Fibroblast of skin of left quadriceps (primary cell): ENCODE measurements at places on chromosomes 7 and 10.

DNA sequence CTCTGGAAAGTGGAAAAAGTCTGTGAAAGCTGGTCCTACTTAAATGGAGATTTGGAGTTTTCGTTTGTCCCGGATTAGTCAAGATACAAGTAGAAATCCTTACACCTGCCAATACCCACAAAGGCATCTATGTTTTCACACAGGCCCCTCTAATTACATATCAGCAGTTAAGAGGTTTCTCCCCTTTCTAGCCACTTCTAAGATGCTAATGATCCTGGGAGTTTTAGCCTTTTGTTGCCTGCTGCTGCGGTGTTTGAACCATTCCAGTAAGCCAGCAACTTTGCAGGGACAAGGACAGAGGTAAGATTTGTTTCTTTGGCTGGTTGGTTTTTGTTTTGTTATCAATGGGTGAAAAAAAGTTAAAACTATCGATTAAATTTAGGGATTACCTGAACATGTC is 5.8 kb upstream of the C1QL3 start:
- DNase-seq, result no peak

DNA sequence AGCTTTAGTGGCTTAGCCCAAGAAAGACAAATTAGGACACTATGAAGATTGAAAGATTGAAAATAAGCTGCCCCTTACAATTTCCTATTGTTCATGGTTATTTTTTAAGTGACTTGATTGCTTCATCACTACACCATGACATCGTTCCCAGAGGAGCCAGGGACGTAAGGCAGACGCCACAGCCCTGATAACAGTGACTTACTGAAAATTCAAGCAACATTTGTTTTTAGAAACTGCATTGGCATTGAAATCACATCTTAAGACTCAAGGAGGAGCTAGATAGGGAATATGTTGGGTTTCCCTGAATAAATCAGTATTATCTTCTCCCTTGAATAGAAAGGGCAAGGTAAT is 38.7 kb upstream of the ANK3 start:
- no peak for DNase-seq

DNA sequence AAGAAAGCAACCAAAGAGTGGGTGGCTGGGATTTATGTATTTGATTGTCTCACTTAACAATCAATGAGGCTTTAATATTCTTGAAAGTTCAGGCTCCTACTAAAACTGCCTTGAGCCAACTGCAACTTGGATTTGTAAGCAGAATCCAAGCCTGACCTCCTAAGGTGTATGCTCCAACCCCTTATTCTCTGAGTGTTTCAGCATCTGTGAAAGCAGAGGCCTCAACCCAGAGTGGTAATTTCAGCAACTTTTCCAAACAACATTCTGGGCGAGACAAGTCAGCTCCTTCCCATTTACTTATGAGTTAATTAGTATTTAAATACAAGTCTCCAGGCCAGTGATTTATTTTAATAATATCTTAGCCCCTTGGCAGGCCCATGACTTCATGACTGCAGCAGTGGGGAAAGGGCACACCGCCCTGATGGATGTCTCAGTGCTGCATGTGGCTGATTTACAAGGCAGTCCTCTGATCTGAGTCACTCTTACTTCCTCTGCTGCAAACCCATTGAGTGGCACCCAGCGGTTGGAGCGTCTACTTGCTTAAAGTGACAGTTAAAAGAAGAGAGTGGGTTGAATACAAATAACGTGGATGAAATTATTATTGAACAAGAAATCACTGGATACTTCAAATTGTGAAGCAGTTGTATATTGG is 209.1 kb downstream of the TRIL start:
- no peak for DNase-seq

DNA sequence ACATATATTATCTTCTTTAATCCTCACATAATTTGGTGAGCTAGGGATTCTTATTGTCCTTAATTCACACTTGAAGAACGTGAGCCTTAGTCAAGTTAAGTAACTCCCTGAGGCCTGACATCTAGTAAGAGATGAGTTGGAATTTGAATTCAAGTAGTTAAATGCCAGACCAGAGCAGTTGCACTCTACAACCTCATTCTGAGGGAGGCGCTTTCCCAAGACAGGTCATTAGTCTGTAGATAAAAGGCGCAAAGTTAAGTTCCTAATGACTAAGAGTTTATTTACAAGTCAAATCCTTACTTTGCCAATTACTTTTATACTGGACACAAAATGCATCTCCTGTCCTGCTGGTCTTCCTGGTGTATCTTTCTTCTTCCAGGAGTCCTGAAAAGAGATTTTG is 3.6 kb upstream of the EXOC6 start:
- DNase-seq, result no peak

- no peak for DNase-seq
These were observed 162.3 kb downstream of the BAMBI start for GRCh38 chr10:28839600-28840007.

DNA sequence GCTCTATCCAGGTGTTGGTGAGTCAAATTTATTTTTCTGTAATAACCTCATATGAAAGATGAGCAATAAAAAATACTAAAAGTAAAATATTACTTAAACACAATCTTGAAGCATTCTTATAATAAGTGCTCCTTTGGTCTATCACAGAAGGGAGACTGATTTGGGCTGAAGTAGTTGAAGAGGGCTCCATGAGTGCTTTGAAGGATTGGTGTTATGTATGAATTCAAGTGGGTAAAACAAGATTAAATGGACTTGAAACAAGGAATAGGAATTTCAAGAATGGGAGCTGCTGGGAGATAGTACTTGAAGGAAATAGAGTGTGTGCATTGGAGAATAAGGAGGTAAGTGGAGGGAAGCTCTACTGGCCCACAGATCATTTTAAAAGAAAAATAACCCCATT is 7.3 kb upstream of the OR2A2 start:
- DNase-seq, result no peak

- DNase-seq, result no peak
These were observed 448.5 kb upstream of the MGMT start for GRCh38 chr10:129018511-129018910.

GRCh38 chr10:114520453-114520852 is 116.2 kb upstream of the AFAP1L2 start:
- DNase-seq, result peak; percentile 22

GRCh38 chr7:106779877-106780276 is 85.2 kb upstream of the PIK3CG start:
- DNase-seq, result no peak

- DNase-seq, result no peak
These were observed 187.2 kb downstream of the ARHGAP12 start for GRCh38 chr10:31741473-31741872.

GRCh38 chr7:36591636-36592035 is 132.7 kb downstream of the AOAH start:
- DNase-seq, result no peak

GRCh38 chr7:51316666-51317581 is at the start of gene COBL:
COBL (minus strand) TSS chr7:51316809; CDS start chr7:51316633, 176 bp downstream.
- no peak for DNase-seq

DNA sequence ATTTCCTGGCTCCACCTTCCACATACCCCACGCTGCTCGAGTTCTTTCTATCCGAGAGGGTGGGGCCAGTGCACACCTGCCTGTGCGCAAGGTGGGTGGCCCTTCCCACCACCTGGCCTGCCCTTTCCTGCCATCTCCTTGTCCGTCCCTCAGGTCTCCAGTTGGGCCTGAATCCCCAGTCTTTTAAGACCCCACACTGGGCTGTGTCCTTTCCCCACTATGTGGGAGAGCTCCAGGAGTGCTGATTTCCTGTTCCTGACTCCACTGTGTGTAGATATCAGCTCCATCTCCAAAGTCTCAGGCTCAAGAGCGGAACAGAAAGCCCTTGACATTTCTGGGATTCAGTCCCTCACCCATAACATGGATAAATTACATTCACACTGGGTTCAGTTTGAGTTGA is 20.1 kb downstream of the LHPP start:
- no peak for DNase-seq

DNA sequence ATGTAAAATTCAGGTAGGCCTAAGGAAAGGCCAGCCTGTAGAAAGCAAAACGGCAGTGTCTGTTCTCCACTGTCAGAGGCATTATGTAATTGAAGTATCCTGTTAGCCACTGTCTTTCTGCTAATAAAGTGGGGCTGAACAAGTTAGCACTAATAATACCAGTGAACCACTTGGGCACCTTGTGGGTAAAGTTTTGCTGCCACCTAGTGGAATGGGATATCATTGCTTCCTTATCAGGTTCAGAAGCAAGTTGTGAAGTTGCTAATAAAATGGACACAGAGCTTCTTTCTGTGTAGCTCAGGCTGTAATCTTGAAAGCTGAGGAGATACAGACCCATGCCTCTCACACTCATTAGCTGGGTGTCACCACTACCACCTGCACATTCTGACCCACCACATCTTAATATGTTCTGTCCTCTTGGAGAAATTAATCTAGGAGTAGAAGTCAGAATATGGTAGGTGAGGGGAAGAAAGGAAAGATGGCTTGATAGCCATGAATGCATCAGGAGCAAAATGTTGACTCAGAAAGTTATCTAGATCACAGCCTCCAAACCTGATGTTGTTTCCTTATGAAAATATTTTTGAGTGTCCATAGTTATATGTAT is 175.1 kb downstream of the SEPTIN7 start:
- peak; percentile 37 for DNase-seq

DNA sequence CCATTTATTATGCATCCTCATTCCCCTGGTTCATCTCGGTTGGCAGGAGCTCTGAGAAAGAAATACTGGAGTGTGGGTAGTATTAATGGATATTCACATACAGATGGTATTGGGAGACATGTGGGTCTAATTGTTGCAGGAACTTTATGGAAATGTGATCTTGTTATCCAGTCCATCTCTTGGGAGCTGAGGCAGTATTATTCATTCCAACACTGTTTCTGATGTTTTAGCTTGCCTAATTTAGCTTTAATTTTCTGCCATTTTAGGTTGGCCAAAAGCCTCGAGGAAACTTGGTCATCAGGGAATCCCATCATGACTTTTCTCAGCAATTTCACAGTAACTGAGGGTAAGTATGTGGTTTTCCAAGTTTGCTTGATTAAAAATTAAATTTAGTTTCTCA is 125.7 kb downstream of the ABCA13 start:
- no peak for DNase-seq

DNA sequence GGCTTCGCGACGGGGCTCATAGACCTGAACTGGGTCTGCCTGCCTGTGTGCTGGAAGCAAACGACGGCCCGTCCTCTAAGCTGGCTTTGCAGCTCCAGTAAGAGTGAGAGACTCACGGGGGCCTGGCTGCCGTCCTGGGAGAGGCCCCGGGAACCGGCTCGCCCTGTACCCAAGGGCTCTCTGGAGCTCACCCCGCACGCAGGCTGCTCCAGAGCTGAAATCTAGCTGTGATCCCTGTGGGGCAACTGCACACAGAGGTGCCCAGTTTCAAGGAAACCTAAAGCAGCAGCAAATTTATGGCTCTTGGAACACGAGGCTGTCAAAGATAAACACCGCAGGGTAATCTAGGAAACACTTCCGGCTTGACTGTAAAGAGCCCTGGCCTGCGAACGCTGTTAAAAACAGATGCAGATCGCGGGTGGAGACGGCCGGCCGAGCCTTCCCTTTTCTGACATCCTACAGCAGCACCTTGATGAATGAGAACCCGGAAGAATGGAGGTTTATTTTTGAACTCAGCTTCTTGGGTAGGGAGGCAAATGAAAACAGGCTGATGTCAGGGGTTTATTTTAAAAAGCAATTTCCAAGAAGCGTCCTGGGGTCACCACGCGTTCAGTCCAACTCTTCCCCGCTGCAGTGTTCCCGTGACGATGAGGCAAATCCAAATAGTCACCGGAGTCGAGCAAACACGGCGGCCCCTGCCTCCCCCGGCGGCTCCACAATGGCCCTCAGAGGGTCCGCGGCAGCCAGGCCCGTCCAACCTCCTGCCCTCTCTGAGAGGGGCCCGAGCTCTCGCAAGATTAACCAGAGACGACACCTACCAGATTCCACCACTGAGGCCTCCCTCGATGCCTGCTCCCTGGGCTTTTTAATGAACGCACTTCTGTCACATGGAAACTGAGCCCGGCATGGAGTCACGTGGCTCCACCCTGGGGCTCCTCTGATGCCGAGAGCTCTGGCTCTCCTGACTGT is 29.6 kb downstream of the AMZ1 start:
- DNase-seq, result no peak

DNA sequence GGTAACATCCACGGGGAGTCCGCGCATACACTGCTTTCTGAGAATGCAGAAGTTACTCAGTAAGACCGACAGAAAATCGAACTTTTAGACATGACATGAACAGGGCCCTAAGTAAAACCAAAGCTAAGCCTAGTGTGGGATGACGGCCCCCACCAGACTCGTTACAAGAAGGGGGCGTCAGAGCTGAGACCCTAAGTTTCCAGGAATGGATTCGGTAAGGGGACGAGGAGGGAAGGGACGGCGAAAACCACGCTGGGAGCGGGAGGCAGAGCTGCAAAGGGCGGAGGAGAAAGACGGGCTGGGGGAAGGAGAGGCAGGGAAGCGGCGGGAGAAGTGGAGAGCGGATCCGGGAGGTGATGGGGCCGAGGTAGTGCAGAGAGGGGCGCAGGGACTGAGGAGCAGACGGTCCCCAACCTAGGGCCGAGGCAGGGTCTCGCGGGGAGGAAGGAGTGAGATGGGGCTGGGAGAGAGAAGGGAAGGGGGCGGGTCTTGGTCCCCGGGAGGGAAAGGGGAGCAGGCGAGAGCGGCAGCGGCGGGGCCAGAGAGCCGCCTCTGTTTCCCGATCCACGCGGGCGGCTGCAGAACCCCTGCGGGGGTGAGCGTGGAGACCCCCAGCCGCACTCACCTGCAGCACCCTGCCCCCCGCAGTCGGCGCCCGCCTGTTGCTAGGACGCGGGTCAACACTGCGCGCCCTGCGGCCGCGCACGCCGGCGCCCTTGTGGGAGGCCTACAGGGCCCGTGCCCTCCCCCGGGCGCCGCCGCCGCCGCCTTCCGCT is 513 bp downstream of the ODAD2 start:
- no peak for DNase-seq

DNA sequence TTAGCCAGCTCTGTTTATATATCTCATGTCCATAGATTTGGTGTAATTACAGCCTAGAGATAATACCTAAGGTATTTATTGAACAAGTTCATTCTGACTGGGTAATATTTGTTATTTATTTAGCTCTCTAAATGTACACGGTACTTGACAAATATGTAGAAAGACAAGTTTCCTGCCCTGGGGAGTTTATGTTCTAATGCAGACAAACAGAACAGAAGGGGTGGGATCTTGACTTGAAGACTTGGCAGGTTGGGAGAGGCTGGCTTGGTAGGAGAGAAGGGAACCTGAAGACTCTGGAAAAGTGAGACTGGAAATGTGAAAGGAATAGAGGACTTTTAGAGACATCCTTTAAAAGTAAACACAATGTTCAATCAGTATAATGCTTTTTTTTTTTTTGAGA is 97.7 kb upstream of the CDK6 start:
- no peak for DNase-seq

DNA sequence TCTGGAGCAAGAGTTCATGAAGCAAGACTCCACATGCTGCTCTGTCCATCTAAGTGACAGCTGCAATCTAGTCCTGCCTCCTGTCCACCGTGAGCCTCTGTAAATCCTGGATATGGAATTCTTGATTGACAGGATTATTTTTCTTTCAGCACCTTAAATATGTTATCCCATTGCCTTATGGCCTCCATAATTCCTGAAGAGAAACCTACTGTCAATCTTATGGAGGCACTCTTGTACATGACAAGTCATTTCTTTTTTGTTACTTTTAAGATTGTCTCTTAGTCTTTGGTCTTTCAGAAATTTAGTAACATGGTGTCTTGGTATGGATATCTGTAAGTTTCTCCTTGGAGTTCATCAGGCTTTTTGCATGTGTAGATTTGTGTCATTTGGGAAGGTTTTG is 82.8 kb downstream of the NPSR1 start:
- DNase-seq, result no peak
